NCI-H1048 (cell line): ENCODE measurements at places on chromosomes 6 and 20.
A peak's percentile ranks its signal among the peaks of the same experiment; 100 is the strongest.

- DNase-seq: no peak
Measured at GRCh38 chr20:43472671-43473380, 15.1 kb downstream of the SRSF6 start.

- DNase-seq: no peak
Measured at GRCh38 chr6:167898673-167899311, 72.1 kb downstream of the AFDN start.

DNA sequence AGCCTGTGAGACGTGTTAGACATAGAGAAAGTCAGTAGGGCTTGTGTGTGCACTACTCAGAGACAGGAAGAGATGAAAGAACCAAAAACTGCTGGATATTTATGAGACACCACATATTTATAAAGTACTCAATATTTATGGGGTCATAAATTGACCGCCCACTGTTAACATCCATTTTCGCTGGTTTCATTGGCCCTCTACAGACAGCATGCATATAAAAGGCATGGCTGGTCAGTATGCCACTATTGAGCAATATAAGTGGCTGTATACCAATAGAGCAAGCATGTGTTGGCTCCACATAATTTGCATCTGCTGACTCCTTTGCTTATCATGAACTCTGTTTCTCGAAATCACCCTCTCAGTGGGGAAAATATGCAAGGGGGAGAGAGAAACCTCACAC lies 110.3 kb upstream of the BTN3A2 start:
- no peak for DNase-seq

DNA sequence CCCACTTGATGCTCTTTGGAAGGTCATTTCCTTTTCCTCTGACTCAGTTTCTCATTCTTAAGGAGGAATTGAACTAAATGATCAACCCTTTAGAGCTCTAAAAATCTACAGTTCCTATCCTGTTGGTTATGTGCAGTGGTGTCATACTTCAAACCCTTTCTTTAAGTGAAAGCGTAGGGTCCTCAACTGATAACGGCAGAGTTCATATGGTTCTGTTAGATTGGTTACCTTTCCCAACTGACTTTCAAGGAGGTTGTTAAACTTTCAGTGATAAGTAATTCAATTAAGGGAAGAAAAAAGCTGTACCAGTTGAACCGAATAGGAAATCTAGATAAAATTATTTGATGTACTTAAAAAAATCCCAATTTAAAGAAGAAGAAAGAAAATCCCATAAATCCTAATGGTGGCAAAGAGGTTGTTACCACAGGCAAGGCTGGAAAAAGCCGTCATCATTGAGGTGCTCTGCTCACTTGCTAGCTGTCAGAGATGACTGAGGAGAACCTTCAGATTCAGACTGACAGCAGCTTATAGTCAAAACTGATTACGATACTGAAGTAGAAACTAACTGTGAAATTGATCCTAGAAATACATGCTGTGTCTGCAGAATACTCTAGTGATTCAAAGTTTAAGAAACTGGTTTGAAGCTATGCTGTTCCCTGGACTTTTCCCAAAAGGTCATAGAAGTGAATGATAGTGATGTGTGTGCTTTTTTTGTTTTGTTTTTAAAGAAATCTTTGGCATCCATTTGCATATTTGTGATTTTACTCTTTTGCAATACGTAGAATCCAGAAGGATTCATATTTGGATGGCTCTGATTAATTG lies 16.2 kb downstream of the TMEM14A start:
- no peak for DNase-seq

- no peak for DNase-seq
Measured at GRCh38 chr6:120990866-120991265, 343.4 kb downstream of the TBC1D32 start.

GRCh38 chr20:61520893-61521460 lies 268.9 kb downstream of the CDH4 start:
- no peak for DNase-seq

GRCh38 chr6:12844284-12845223 lies 128.0 kb downstream of the PHACTR1 start:
- peak; percentile 10 for DNase-seq

DNA sequence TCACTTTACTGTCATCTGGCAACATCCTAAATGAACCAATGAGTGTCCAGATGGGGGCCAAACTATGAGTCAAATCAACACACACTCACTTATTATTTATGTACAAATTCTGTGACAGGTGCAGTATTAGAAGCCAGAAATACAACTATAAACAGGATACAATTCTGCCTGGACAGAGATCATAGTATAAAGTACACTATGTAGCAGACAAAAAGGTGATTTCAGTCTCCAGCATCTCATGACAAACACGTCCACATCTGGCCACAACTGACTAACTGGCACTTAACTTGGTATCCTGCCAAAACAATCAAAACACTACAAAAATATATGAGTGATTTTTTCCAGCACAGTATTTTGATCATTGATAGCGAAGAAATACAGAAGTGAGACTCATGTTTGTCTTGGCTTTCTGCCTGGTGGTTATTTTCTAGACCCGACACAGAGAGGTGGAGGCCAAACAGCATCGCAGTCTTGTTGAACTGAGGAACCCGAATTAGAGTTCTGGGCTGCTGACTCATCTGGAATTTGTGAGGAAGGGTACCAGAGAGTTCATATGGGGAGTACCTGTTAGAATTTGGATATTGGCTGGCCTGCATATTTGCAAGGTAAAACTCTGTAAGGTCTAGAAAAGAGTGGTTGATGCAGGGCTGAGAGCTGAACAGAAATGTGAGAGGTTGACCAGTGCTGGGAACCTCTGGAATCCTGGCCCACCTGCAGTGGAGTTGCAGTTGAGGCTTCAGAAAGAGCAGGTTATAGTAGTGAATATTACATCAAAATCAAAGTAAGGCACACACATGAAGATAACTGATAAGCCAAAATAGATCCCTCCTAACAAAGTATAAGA lies 475.2 kb downstream of the PTPRT start:
- DNase-seq: no peak

GRCh38 chr6:112116221-112116620 lies 28.8 kb downstream of the FAM229B start:
- DNase-seq: no peak

- no peak for DNase-seq
Measured at GRCh38 chr20:64280460-64280843, 24.9 kb downstream of the PCMTD2 start.

DNA sequence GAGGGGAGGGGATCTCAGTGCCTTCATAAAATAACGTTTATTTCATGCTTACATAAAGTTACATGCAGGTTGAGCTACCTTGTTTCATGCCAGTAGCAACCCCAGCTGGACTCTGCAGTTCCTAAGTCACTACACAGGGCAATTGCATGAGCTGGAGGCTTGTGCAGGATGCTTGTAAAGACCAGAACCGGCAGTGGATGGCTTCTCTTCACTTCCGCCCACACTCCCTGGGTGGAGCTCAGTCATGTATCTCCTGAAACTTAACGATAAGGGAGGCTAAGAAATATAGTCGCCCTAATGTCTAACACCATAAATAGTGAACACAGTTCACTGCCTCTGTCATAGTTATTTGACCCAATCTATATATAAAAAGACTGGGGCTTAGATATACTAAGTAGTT lies 99.4 kb upstream of the RAB32 start:
- no peak for DNase-seq

GRCh38 chr6:145531822-145532221 lies 203.5 kb downstream of the EPM2A start:
- no peak for DNase-seq

- no peak for DNase-seq
Measured at GRCh38 chr20:5212907-5213487, 86.2 kb downstream of the CDS2 start.

GRCh38 chr6:163460307-163460782 lies 45.8 kb downstream of the QKI start:
- no peak for DNase-seq

DNA sequence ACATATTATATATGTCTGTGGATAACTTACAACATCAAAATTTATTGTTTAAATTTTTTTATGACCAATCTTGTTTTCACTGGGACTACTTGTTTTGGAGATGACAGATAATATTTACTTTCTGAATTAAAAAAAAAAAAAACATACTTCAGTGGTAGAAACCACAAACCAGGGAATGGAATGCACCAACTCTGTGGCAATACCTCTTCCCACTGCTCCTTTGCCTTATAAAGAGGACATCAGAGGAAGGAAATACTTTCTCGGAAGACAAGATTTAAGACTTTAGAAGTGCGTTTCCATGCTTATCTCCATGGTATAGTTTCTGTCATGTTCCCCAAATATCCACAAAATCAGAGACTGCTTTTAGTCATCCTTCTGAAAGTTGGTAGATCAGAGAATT lies 1241.1 kb upstream of the EYS start:
- no peak for DNase-seq

DNA sequence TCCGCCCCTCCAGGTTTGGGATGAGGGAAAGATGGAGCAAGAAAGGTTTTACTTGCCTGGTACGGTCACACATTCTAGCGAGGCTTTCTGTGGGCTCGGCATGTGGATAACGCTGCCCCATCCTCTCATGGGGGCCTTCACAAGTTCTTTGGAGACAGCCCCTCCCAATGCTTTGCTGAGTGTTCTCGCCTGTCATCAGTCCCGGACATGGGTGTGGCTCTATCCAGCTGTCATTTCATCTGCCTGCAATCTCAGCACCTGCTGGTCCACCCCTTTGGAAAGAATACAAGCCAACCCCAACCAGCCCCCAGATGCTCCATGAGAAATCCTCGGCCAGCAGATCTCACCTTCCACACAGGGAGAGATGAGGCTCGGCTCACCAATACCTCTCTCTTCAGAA lies 30.3 kb upstream of the MDGA1 start:
- DNase-seq: no peak

DNA sequence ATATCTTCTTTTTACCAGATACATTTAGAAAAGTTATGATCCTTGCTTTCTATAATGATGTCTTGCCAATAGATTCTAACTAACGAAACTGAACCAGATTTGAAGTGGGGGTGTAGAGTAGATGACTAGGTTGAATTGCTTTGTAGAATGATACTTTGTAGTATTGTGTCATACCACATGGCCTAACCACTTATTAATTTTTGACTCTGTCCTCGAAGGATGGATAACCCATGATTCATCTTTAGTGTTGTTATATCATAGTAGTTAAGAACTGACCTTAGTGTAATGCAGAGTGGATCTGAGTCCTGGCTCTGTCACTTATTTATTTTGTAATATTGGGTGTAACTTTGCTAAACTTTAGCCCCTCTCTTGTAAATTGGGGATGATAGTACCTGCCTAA lies 4.5 kb downstream of the PHF3 start:
- no peak for DNase-seq

GRCh38 chr6:47061309-47062300 lies 19.5 kb upstream of the ADGRF1 start:
- DNase-seq: no peak

DNA sequence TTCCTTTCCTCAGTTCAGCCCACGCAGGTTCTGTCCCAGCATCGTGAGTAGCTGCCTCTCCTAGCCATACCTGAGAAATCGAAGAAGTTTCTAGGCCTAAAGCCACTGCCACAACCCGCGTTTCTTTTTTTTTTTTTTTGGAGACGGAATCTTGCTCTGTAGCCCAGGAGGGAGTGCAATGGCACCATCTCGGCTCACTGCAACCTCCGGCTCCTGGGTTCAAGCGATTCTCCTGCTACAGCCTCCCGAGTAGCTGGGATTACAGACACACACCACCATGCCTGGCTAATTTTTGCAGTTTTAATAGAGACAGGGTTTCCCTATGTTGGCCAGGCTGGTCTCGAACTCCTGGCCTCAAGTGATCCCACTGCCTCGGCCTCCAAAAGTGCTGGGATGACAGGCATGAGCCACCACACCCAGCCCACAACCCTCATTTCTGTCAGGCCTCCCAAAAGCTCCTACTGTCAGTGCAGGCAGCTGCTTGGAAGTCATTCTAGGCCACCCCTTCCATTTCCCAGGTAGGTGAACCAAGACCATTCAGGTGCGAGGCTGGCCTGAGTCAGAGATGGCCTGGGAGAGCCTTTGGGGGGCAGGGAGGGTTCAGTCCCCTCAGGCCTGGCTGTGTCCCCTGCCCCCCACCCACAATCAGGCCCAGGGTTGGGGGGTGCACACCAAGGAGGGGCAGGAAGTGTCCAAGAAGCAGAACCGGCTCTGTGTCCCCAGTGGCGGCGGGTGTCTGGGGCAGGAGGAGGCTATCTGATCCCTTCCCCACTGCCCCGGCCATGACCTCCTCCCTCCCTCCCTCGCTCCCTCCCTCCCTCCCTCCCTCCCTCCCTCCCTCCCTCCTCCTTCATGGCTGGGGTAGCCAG lies 47.2 kb downstream of the NOL4L start:
- no peak for DNase-seq

DNA sequence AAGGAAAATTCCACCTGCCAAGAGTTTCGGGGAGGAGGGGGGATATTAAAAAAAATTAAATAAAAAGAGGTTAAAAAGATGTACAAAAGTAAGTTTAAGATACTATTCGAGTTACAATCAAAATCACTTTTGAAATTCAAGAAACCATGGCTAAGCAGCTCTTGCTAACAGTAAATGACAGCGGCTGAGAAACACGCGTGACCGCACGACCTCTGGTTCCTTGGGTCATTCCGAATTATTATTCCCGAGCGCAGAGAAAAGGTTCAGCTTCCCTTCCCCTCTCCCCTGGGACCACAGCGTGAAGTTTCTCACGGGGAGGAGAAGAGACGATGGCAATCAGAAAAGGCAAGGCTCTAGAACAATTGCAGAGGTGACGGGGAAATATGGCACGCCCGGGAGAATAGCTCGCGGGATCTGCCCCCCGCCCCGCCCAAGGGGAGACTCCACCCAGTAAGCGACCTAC lies 496 bp downstream of the TMEM242 start:
- DNase-seq: no peak

- DNase-seq: no peak
Measured at GRCh38 chr20:41387444-41387851, 20.8 kb upstream of the EMILIN3 start.

GRCh38 chr20:47816487-47817451 lies 31.5 kb upstream of the SULF2 start:
- DNase-seq: no peak

- no peak for DNase-seq
Measured at GRCh38 chr6:83827050-83827449, 26.1 kb upstream of the RIPPLY2 start.

GRCh38 chr6:130557481-130558112 lies 191.8 kb downstream of the TMEM200A start:
- DNase-seq: no peak

- DNase-seq: no peak
Measured at GRCh38 chr6:158568549-158568948, 8.7 kb downstream of the TMEM181 start.
